Caco-2 (cell line): ENCODE measurements at places on chromosomes 12 and 14. TPM values are rescaled to one million over a fixed set of nuclear protein-coding genes. Genes with fewer than 3 reads are reported as not detected.

DNA sequence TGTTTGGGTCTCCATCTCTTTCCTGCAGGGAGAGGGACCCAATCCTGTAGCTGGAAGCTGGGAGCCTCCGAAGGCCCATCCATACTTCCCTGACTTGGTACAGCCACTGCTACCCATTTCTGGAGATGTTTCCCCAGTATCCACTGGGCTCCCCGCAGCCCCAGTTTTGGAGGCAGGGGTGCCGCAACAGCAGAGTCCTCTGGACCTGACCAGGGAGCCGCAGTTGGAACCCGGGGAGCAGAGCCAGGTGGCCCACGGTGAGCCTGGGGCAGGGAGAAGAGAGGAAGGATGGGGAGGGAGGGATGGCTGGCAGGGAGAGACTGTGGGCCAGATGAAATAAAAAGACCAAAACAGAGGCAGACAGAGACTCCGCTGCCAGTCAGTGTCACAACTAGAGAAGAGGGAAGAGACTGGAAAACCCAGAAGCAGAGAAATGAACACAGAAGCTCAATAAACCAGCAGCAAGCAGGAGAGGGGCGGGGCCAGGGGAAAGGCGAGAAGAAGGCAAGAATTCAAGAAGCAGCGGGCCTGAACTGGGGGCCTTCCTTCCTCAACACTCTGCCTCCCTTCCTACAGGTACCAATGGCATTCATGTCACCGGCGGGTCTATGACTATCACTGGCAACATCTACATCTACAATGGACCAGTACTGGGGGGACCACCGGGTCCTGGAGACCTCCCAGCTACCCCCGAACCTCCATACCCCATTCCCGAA lies 6.3 kb downstream of the LTBR start:
- H3K4me3 ChIP-seq = no peak overlapping the region
- H3K36me3 ChIP-seq = peaks cover 11% of the 10 kb centered on the region
- H3K27ac ChIP-seq = no peak overlapping the region
- DNase-seq = no peak

GRCh38 chr12:132723015-132723763 lies 12.5 kb downstream of the PGAM5 start:
- no peaks in the 10 kb centered on the region for H3K27me3 ChIP-seq
- H3K4me3 ChIP-seq = no peak overlapping the region
- DNase-seq = no peak
- peak overlapping the region; percentile 50 for H3K27ac ChIP-seq
- no peaks in the 10 kb centered on the region for H3K4me1 ChIP-seq
- H3K36me3 ChIP-seq = peaks cover 5% of the 10 kb centered on the region

NYNRIN gene
- total RNA-seq = 5.9 and 6.1 TPM in 2 replicates

GRCh38 chr14:61147381-61147821 lies 133.7 kb downstream of the TMEM30B start:
- H3K4me3 ChIP-seq = no peak overlapping the region
- DNase-seq = no peak
- H3K36me3 ChIP-seq = no peaks in the 10 kb centered on the region
- no peak overlapping the region for H3K27ac ChIP-seq
- no peaks in the 10 kb centered on the region for H3K4me1 ChIP-seq

DNA sequence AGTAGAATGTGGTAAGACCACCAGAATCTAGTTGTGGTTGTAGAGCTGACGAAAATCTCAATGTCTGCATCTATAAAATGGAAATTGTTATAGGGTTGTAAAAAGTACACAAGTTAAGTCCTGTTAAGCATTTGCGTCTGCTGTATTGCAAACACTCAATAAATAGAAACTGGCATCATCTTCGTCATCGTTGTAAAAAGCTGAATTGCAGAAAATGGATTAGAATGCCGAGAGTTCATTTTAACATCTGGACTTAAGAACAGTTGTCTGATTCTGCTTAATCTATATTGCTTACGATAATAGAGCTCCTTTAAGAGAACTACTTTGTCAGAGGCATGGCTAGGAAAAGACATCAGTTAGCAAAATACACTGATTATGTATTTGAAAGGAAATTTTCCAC lies 33.2 kb downstream of the KCNMB4 start:
- H3K27ac ChIP-seq = no peak overlapping the region
- H3K4me1 ChIP-seq = no peaks in the 10 kb centered on the region
- DNase-seq = no peak
- no peak overlapping the region for H3K4me3 ChIP-seq
- H3K36me3 ChIP-seq = no peaks in the 10 kb centered on the region
- no peaks in the 10 kb centered on the region for H3K27me3 ChIP-seq

COX14 gene
- total RNA-seq = 85.0 and 86.3 TPM in 2 replicates

TMEM253 gene
- total RNA-seq = 0.98 and 1.0 TPM in 2 replicates

TUBA1C gene
- total RNA-seq = 636 and 638 TPM in 2 replicates

DNA sequence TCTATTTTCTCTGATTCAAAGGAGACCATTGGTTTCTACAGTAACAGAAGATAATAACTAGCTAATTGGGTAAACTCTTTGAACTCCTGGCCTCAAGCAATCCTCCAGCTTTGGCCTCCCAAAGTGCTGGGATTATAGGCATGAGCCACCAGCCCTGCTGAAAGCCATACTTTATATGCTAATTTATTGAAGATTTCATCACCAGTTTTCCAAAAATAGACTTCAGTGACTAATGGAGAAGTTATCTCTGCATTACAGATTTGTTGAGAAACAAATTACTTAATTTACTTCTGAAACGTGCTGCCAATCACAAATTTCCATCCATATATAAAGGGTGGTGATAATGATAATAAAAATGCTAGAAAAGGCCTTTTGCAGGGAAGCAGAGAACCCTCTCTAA lies 1758.1 kb upstream of the SEL1L start:
- H3K4me1 ChIP-seq = no peaks in the 10 kb centered on the region
- H3K4me3 ChIP-seq = no peak overlapping the region
- no peaks in the 10 kb centered on the region for H3K36me3 ChIP-seq
- no peak for DNase-seq
- H3K27me3 ChIP-seq = no peaks in the 10 kb centered on the region
- H3K27ac ChIP-seq = no peak overlapping the region

DNA sequence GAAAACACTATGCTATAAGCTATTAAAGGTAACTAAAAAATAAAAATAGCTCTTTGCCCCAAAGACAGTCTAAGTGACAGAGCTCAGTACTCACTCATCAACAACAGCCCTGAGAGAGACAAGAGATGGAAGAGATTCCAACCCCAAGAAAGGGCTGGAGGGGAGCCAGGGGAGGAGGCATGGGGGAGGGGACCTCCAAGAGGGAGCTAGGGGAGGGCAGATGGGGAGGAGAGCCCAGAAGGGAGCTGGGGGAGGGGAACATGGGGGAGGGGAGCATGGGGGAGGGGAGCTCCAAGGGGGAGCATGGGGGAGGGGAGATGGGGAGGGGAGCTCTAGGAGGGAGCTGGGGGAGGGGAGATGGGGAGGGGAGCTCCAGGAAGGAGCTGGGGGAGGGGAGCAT lies 7.7 kb downstream of the SSH1 start:
- peaks cover 13% of the 10 kb centered on the region for H3K4me1 ChIP-seq
- H3K4me3 ChIP-seq = no peak overlapping the region
- no peak overlapping the region for H3K27ac ChIP-seq
- no peaks in the 10 kb centered on the region for H3K27me3 ChIP-seq
- H3K36me3 ChIP-seq = peaks cover 2% of the 10 kb centered on the region; the same call in 1 of the 2 replicates
